ENCODE measurements at places on chromosomes 12 and 14.

DNA sequence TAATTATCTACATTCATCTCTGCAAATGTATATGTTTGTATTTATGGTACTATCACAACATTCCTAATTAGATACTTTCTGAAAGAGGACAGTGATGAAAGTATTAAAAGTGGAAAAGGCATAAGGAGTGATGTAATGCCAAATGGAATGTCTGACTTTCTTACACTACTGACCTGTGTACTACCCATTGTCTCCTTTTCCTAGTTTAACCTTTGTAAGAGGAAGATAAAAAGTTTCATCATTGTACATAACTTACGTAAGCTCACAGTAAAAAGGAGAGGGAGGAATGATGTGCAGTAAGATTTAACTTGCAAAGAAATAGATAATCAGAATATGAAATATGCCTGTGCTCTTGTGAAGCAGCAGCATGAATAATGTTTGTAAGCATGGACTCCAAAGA is 55.9 kb downstream of the SOX5 start:
- no peak for DNase-seq

DNA sequence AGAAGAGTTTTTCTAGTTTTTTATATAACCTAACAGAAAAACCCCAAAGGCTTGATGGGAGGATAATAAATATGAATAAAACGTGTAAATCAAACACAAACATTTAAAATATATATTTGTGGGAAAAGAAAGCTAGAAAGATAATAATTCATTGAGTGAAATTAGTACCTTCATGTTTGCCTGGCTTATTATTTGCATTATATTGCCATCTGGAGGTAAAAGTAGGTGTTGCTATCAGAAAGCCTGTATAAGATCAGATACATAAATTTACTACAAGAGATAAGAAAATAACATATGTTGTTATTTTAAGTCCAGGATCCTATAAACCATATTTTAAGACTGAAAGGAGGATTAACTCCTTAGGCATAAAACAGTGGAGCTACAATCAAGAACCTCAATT is 77.7 kb downstream of the NTS start:
- DNase-seq = no peak

DNA sequence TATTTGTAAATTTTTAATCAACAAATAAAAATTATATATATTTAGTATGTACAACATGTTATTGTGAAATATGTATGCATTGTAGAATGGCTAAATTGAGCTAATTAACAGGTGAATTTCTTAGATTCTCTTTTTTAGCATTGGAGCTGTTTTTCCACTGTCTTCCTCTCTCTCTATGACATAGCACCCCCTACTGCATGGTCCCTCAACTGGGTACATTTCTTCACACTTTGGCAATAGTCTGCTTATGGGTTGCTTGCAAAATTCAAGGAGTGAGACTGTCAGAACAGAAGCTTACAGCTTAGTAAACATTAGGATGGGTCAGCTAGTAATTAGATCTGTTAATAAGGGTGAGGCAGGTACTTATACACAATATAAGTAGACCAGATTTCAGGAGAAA is 658.5 kb upstream of the MGAT4C start:
- no peak for DNase-seq

GRCh38 chr14:65251213-65251612 is 148.9 kb upstream of the MAX start:
- no peak for DNase-seq

GRCh38 chr12:68792952-68793351 is 15.0 kb upstream of the MDM2 start:
- no peak for DNase-seq

DNA sequence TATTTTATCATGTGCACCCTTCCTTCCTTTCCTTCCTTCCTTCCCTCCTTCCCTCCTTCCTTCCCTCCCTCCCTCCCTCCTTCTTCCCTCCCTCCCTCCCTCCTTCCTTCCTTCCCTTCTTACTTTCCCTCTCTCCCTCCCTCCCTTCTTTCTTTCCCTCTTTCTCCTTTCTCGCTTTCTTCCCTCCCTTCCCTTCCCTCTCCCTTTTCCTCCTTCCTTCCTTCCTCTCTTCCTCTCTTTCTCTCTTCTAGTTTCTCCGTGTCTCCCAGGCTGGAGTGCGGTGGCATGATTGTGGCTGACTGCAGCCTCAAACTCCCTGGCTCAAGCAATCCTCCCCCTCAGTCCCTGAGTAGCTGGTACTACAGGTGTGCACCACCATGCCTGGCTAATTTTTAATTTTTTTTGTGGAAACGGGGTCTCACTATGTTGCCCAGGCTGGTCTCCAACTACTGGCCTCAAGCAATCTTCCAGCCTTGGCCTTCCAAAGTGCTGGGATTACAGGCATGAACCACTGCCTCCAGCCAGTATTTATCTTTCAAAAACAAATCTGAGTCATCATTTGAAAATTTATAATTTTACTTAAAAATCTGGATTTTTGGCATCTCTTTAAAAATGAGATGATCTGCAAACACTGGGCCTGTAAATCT is 7.8 kb downstream of the C1RL start:
- DNase-seq = no peak

Measured in stimulated activated CD8-positive, alpha-beta memory T cell treated with anti-CD3 and anti-CD28 coated beads, Interleukin-7, amount 100 ng/mL, for 1 hour (primary cell).